ENCODE measurements at places on chromosomes 3 and 15.

DNA sequence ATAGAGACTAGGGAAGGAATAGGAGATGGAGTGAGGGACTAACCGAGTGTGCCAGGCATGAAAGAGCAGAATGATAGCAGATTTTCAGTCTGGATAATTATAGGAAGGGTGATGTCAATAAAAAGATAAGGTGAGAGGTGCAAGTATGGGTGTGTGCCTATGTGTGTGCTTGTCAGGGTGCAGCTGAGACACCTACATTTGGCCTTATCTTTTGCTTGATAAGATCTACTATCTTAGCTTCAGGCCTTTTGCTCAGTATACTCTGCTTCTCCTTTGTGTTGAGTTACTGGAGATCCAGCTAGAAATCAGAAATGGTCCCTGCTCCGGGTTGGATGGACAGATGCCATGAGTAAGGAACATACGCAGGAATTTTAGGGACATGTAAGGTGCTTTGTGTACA is 17.4 kb downstream of the ARL14 start:
- DNase-seq: no peak

- no peak for DNase-seq
Observed at GRCh38 chr3:130378677-130379191, 33.3 kb downstream of the COL6A5 start.

GRCh38 chr3:89571298-89571697 is 463.9 kb downstream of the EPHA3 start:
- no peak for DNase-seq

DNA sequence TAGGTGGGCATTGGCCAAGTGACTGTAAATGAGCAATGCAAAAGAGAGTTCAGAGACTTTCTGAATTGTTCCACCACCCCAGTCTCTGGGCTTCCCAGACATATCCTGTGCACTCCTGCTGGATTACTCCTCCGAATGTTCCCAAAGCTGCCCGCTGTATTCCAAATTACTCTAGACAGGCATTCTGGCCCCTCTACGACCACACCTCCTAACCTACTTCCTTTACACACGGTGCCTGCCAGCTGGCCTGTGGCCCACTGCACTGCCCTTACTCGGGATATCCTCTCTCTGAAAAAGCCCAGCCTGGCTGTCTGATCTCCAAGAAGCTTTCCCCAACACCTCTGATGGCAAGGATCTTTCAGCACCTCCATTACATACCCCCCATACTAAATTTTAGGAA is 66.6 kb downstream of the DUT start:
- DNase-seq: no peak

GRCh38 chr3:49906073-49906743 is 2.5 kb upstream of the MST1R start:
- DNase-seq: no peak

GRCh38 chr3:50428007-50428633 is 68.8 kb upstream of the TMEM115 start:
- DNase-seq: no peak

All from GM04504 (cell line).